ENCODE measurements at places on chromosomes 11 and 22.

GRCh38 chr11:114099392-114100178 is 40.1 kb downstream of the ZBTB16 start:
- DNase-seq, result no peak

DNA sequence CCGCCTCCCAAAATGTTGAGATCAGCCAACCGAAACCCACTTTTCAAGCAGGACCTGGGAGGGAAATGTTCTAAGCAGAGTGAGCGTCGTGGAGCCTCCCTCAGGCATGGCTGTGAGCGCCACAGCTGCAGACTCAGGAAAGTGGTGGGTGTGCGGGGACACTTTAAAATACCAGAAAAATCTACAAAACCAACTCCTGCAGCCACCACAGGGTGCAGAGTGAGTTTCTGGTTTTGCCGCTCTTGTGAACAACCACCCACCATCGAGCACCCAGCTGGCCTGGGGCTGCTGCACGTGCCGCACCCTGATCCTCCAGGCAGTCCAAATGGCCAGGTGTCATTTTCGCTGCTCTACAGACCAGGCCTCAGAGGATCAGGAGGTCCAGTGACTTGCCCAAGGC is 46.9 kb downstream of the CELSR1 start:
- DNase-seq, result no peak

DNA sequence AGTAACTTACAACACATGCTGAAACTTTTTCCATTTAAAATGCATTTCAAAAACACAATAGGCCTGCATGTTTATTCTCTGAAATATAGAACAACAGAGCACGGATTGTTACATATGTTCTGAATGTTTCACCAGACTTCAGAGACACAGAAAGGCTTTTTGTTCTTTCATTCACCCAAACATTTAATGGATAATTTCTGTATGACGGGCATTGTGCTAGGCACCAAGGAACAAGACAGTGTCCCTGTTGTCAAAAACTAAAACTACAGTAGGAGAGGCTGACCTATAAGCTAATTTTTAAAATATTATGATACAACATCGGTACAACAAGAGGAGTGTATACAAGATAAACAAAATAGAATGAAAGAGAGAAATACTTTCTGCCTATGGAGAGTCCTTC is 81.9 kb upstream of the TEAD1 start:
- no peak for DNase-seq

GRCh38 chr11:120900643-120901042 is 123.3 kb upstream of the TBCEL start:
- DNase-seq, result no peak

DNA sequence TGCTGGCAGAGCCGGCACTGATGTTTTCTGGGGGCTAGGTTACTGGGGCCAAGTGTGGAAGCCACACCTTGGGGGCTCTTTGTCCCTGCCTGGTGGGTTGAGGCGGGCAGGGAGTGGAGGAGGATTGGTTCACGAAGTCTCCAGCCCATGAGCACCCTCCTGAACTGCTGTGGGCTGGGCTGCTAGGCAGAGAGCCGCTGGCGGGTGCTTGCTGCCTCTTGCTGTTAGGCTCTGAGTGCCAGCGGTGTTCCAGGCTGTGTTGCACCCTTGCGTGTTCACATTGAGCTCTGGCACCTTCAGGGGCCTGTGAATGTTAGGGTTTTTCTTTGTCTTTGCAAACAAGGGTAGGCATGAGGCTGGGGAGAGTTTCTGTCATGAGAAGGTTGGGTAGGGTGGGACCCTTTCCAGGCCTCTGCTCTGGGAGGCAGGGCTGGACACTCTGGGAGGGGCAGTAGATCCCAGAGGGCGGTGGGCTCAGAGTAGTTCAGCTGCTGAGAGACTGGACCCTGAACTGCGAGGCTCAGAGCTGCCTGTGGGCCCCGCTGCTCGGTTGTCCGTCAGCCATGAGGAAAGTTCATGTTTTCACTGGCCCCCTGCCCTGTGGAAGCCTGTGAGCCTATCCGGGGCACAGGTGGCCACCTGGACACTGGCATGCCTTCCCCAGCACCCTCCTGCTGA is 24.0 kb upstream of the TMEM191C start:
- DNase-seq, result no peak

GRCh38 chr11:62340269-62340901 is 3.1 kb downstream of the ASRGL1 start:
- DNase-seq, result peak; percentile 14

GRCh38 chr11:130645164-130645842 is 196.9 kb downstream of the ADAMTS15 start:
- no peak for DNase-seq

GRCh38 chr11:29161191-29161590 is 855.6 kb downstream of the KCNA4 start:
- DNase-seq, result no peak

DNA sequence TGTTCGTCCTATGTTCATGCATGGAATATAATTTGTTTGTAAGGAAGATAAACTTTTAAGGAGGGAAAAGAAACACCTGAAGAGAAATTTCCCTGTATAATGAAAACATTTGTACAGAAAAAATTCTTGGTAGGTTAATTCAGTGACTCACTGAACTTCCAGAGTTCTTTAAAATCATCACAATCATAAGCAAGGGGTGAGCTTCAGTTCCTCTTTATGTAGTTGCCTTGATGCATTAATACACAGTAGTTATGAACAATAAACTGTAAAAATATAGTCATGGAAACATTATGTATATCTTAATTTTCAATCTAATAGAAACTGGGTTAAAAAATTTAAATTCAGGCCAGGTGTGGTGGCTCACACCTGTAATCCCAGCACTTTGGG is 1.1 kb upstream of the C11orf65 start:
- no peak for DNase-seq

- no peak for DNase-seq
These were observed 24.2 kb downstream of the MFNG start for GRCh38 chr22:37461961-37462360.

DNA sequence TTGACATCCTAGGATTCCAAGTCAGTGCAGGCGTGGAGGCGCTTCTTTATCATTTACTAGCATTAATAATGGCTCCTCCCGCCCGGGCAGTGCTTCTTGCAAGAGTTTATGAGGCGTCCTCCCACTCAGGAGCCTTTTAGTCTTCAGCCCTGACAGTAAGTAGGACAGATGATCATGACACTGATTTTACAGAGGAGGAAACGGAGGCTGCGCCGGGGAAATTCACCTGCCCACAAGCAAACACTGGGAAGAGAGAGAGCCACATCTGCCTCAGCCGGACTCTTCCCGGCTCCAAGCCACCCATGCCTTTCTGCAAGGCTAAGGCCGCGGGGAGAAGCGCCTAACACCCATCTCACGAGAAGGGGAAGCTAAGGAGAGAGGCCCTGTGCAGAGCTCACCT is 35.9 kb downstream of the KIAA0930 start:
- DNase-seq, result no peak

GRCh38 chr22:37979782-37980181 is 4.6 kb downstream of the SOX10 start:
- DNase-seq, result no peak

- no peak for DNase-seq
These were observed 313.5 kb downstream of the BLID start for GRCh38 chr11:121802542-121802941.

DNA sequence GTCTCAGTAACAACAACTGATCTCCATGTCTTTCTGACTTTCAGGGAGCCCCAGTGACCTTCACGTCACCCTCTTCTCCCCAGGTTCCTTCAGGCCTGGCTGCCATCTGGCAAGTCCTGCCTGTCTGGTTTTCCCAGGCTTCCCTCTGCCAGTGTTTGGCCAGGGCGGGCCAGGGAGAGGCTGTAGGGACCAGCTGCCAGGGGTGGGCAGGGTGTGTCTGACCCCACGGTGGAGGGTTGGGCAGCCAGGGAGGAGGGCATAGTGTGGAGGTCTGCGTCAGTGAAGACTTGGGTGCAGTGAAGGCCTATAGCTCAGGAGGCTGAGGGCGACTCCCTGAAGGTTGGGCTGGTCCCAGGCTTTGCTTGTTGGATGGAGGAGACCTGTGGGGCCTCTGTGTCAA is 11.9 kb upstream of the MRGPRX2 start:
- DNase-seq, result no peak

- DNase-seq, result no peak
These were observed 23.1 kb downstream of the MN1 start for GRCh38 chr22:27778294-27779090.

DNA sequence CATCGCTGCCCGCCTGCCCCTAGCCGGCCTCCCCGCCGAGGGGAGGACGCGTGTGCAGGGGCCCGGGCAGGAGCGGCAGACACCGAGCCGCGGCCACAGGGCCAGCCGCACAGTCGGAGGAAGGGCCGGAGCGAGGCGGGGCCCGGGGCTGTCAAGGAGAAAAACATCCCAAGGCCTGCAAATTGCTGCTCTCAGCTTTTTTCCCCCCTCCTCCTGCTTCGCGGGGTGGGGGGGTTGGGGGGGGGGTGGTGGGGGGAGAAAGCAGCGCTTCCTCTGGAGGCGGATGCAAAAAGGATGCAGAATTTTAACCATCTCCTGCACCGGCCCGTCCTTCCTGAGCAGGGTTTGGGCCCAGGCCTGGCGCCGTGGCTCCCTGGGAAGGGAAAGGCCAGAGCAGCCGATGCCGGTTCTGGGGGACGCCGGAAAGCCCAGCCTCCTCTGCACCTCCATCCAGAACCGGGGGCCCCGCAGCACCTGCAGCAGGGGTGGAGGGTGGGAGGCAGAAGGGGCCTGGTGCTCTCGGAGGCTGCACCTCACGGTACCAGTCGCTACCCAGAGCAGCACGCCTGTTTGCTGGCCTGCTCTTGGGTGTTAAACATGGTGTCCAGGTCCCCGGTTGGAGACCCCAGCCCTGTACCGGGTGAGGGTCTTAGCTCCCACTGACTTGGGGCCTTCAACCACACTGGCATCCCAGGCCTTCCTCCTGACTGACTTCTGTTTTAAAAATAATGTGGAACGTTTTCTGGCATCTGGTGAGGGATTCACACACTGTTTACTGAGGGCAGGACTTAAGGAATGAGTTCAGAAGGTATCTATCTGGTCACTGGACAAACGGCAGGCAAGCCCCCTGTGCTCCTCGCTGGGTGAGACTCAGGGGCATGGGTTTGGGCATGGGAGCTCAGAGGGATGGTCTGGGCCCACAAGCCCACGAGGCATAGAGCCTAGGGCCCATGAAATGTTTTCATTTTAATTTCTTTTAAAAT is 77.4 kb upstream of the WNT7B start:
- no peak for DNase-seq

GRCh38 chr11:66159324-66159984 is 89.4 kb downstream of the PACS1 start:
- no peak for DNase-seq

GRCh38 chr22:28819253-28820096 is 19.1 kb upstream of the XBP1 start:
- no peak for DNase-seq

DNA sequence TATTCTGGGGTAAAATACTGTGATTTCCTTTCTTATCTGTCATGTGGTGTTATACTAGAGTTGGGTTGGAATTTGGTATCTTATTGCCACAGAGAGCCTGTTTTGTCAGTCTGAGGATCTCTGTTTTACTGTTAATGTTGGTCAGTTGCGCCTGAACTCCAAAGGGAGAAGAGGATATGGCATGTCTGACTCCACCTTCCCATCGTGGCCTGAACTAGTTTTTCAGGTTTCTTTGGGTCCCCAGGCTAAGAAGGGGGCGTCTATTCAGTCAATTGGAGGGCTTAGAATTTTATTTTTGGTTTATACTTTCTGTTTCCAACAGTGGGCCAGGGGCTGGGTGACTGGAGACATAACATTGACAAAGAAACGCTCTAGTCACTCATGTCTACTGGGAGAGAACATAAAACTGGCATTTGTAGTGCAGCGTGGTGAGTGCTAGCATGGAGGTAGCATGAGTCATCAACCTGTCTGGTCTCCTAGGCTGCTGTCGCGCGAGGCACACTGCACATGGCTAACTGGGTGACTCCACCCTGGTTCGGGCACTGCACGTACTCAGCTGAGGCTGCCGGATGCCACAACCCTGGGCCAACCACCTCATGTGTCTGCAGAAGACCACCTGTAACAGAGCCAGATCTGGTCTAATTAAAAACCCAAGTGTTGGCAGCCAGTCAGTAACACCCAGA is 120.1 kb upstream of the OR9Q1 start:
- no peak for DNase-seq

- no peak for DNase-seq
These were observed 2.0 kb downstream of the JRKL start for GRCh38 chr11:96391698-96392307.

DNA sequence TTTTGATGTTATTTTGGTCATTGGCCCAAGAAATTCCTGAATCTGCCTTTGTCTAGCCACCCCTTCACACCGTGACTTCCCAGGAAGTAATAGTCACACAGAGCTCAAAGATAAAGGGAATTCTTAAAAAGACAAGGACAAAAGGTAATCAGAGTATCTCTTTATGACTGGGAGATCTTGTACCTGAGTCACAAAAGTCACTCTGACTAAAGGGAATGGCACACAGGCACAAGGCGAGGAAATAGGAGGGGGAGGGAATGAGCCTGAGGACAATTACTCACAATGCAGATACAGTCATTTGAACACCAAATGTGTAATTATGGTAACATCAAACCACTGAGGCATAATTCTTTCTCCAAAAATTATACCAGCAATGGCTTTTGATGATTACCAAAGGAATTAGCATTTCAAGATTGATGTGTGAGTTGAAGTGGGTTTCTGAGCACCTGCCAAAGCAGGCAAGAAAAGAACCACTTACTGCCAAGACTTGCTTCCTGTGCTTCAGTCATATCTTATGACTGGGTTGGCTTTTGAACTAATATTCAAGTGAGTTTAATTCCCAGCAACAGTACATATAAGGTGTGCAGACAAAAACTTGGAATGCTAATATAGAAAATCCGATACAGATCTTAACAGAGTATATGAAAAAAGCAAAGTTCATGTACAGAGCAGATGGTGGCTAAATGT is 856.4 kb downstream of the LRRC4C start:
- DNase-seq, result no peak

GRCh38 chr22:32127904-32128303 is 31.2 kb downstream of the C22orf42 start:
- DNase-seq, result no peak

DNA sequence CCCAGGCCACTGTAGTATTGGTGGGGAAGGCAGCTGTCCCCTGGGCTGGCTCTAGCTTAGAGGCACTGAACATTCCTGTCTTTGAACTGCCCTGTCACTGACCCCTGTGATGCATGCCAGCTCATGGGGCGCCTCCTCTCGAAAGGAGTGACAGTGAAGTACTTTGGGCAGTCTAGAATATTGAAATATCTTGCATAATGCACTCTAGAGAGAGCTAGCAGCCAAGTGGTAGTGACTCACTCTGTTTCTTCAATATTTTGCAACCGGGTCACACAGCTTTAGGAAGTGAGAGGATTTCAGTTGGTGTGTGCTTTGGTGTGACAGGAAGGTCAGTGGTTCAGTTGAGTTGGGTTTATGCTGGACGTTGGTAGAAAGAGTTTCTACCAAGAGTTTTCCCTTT is 35.5 kb upstream of the ST14 start:
- no peak for DNase-seq

GRCh38 chr22:47810505-47811500 is 1048.4 kb downstream of the TBC1D22A start:
- no peak for DNase-seq

All from HS-27A (cell line).